ENCODE measurements at places on chromosomes 7 and 10. TPM values are rescaled to one million over a fixed set of nuclear protein-coding genes. Genes with fewer than 3 reads are reported as not detected.

HHEX gene
- polyA plus RNA-seq, result 8.1 TPM

SNCG gene
- polyA plus RNA-seq, result 4.7 TPM

VENTX gene
- polyA plus RNA-seq, result 0.22 TPM

HOXA6 gene
- polyA plus RNA-seq, result 5.6 TPM

C10orf105 gene
- 0.50 TPM for polyA plus RNA-seq

PNLIPRP3 gene
- 0.17 TPM for polyA plus RNA-seq

CYP2E1 gene
- 1.6 TPM for polyA plus RNA-seq

CYTH3 gene
- 43.3 TPM for polyA plus RNA-seq

SPRN gene
- polyA plus RNA-seq, result 4.6 TPM

LIPK gene
- not detected for polyA plus RNA-seq

DNA sequence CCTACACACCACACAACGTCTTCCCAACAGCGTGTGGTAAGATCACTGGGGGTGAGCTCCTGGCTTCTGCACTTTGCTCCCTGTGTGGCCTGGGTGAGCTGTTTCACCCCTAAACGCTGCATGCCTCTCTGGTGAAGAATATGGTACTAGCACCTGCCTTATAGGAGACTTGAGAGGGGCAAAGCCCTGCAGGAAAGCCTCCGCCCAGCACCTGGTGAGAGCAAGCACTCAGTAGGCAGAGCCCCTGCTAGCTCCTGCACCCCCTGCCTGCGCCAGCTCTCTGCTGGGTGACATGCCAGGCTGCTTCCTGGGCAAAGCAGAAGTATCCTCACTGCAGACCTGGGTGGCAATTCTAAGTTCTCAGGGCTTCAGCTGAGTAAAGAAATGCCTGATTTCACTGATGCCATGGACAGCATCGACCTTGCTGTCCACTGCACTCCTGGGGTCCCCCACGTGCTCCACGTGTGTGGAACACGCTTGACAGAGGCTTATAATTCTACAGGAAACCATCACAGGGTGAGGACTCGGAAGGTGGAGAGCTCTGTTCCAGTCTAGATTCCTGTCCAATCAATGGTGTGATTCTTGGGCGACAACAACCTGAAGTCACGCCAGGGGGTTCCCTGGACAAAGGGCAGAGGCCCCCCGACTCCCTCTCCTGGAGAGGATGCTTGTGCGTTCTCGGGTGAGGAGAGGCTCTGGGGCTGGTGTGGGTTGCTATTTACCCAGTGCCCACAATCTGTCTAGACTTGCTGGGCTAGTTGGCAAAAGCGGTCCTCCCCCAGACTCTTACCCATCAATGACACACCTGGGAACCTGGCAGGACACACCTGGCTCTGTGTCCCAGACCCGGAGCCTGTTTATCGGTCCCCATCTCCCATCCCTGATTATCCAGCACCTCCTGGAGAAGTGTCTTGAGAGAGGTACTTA lies 5.0 kb upstream of the CALML5 start:
- DNase-seq, result no peak

- DNase-seq, result no peak
Measured at GRCh38 chr7:151025924-151026671, 1.8 kb upstream of the ATG9B start.

DNA sequence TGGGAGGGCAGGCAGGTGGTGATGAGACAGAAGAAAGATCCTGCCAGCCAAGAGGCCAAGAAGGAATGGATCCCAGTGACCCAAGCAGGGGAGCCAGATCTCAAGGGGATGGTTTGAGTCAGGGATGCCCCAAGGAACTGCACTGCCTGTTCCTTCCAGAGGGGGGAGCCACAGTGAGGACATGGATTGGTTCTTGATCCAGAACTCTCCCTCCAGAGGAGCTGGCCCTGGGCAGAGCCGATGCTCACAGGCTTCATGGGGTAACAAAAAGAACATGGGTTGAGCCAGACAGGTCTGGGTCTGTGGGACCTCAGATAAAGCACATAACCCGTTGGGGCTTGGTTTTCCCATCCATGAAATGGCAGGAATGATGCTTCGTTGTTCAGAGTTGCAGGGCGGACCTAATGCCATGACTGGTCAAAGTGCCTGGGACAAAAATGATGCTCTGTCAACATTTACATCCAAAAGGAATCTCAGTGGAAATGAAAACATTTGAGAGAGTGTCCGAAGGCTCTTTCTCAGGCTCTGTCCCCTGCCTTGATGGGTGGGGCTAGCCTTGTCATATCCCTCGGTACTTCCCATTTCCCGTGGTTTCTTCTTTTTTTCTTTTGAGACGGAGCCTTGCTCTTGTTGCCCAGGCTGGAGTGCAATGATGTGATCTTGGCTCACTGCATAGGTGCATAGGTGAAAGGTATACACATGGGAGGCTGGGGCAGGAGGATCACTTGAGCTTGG lies 4.7 kb upstream of the DENND2A start:
- no peak for DNase-seq

DNA sequence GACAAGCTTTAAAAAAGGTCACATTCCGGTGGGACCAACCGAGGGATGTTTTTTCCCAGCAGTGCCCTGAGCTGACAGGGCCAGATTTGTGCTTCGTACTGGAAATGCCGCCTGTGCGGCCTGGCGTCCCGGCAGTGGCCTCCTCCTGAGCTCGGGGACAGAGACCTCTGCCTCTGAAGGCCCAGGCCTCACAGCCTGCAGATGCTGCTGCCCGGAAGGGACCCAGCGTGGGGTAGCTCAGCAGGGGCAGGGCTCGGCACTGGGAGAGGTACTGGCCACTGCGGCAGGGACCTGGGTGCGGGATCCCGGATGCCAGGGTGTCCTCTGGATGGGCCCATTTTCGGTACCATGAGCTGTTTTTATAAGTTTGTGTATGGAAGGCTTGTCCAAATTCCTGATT lies 52.4 kb upstream of the CFAP46 start:
- no peak for DNase-seq

GRCh38 chr10:103416436-103417147 lies 20.2 kb downstream of the PDCD11 start:
- peak; percentile 79 for DNase-seq

DNA sequence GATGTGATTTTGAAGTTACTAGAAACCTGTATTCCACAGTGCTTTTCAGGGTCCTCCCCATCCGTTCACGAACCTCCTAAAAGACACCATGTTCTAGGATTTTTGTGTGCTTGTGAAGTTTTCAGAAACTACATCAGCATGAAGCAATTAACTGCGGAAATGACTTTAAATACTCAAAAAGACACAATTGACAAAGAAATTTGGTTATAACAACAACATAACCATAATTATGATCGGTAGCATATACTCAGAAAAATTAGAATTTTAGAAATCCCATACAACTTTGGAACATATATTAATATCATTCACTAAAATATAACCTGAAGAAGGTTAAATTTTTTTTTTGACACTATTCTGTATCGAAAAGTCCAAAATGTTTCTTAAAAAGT lies 43.8 kb upstream of the FAM20C start:
- DNase-seq, result no peak

GRCh38 chr10:53601260-53601875 lies 828.8 kb upstream of the MBL2 start:
- peak; percentile 8 for DNase-seq

- DNase-seq, result peak; percentile 10
Measured at GRCh38 chr10:68075550-68076004, 494 bp upstream of the HERC4 start.

- no peak for DNase-seq
Measured at GRCh38 chr7:17043012-17043877, 161.5 kb upstream of the AGR3 start.

GRCh38 chr7:94913391-94913790 lies 6.0 kb downstream of the PPP1R9A start:
- no peak for DNase-seq

GRCh38 chr10:97571622-97572021 lies 957 bp upstream of the ANKRD2 start:
- DNase-seq, result no peak

GRCh38 chr10:31644931-31645633 lies 283.5 kb downstream of the ARHGAP12 start:
- DNase-seq, result no peak

GRCh38 chr7:4851459-4852422 lies 10.1 kb downstream of the PAPOLB start:
- DNase-seq, result no peak

DNA sequence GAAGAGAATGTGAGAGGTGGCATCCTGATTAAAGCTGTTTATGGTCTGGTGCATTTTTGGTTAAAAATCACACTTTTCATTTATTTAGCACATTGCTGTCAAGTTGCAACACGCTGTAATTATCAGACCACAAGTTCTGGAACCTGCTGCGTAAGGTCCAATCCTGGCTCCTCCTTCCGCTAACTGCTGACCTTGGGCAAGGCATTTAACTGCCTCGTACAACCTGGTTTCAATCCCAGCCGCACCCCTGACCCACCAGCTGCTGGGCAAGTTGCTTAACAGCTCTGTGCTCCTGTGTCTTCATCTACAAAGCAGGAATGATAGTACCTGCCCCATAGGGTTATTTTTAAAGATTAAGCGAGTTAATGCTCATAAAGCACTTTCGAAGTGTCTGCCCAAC lies 281.8 kb downstream of the PAXIP1 start:
- no peak for DNase-seq

- no peak for DNase-seq
Measured at GRCh38 chr7:128000854-128001265, 30.4 kb downstream of the LRRC4 start.

- DNase-seq, result no peak
Measured at GRCh38 chr7:156152390-156152789, 340.1 kb upstream of the SHH start.

GRCh38 chr7:158549616-158550393 lies 37.8 kb downstream of the PTPRN2 start:
- peak; percentile 80 for DNase-seq

DNA sequence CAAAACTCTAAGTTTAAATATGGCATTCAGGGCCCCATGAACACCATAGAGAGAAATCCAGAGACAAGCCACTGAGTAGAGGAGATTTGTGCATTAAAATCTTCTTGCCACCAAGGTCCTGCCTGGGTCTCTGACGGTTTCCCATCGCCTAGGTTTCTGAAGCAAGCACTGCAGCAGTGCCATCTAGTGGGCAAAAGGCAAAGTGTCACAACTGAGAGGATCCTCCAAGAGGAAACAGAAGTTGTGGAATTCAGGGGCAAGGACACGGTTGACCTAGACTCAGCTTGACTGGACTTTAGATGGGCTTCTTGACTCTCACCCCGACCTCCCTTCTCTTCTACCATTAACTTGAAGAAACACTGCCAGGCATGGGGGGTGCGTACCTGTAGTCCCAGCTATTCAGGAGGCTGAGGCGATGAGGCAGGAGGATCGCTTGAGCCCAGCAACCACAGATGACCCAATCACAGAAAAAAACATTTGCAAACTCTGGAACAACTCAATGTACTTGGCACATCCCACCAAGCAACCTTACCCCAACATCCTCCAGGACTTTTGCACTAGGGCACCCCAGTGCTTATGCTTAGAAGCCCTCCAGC lies 604.1 kb downstream of the GALNT17 start:
- DNase-seq, result peak; percentile 78

DNA sequence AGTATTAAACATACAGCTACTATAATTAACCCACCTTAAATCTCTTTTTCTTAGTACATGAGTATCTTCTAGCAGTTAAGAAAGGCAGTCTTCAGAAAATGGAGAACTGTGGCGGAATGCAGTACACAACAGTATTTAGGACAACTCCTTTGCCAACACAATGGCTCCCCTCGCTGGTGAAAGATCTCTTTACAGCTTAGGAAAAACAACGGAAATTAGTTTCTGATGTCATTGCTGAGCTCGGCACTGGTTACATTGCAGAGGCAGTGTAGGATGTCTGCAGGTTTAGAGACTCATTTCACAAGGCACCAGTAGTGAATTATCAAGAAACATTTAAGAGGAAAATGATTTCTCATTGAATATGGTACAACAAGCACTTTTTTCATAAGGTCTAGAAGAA lies 43.4 kb downstream of the GLRX3 start:
- peak; percentile 78 for DNase-seq

DNA sequence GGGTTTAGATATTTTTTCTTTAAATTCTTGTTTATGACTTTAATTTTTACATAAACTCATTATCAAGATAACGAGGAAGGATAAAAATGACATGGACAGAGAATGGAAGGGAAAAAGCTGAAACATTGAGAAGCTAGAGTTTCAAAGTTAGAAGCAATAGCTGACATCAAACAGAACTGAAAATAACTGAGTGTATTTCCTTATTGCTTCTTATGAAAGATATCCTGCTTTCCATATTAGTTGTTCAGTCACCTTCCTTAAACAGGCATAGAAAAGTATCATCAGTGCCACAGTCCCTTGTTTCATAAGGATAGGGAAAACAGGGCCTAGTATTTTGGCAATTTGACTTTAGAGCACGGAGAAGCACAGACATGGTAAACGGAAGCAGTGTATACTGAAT lies 460.5 kb upstream of the GHITM start:
- DNase-seq, result no peak

GRCh38 chr10:61746377-61746776 lies 83.6 kb downstream of the CABCOCO1 start:
- DNase-seq, result no peak

- no peak for DNase-seq
Measured at GRCh38 chr10:118873738-118874105, 119.0 kb upstream of the CACUL1 start.

GRCh38 chr7:54485044-54485443 lies 57.1 kb upstream of the VSTM2A start:
- no peak for DNase-seq

DNA sequence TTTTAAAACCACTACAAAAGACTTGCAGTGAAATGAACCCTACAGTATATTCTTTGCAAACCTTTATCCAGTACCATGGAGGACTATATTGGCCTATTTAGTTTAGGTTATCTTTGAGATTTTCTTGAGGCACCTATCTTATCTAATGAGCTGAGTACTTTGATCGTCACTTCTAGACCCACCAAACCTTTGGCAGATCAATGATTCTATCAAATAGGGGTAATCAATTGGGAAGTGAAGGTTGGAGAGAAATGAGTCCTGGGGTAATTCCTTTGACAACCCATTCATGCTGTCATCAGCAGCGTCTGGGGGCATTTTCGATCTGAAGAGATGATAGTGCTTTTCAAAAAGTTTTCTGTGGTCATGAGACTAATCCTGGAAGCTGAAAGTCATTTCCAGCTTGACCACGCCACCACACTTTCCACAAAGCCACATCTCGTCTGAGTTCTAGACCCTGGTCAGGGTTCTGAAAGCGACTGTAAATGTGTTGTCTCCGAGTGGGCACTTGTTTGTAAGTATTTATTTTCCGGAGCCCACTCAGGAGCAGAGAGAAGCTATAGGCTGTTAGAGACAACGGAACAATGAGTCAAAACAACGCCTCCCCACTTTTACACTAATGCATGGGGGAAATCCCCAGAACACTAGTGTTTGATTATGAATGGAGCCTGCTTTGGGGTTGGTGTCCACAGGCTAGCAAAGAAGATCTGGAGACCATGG lies 4.8 kb downstream of the EGR2 start:
- DNase-seq, result no peak

GRCh38 chr7:13792208-13792607 lies 197.3 kb downstream of the ETV1 start:
- no peak for DNase-seq

- DNase-seq, result no peak
Measured at GRCh38 chr10:29317423-29318021, 28.7 kb downstream of the LYZL1 start.

DNA sequence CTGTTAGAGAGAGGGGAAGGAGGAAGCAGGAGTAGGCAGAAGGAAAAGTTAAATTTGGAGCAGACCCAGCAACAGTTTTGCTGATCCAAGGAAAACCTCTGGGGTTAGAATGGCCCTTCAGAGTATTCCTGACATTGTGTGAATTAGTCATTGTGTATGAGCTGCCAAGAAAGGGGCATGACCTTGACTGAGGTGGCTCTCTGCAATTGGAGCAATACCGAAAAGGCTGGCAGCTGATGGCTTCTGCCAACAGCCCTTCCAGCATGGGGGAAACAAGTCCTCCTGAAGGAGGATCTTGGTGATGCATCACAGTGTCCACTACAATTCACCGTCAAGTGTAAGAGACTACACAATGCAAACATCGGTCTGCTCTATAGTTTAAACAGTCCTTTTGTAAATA lies 20.6 kb upstream of the WASL start:
- DNase-seq, result no peak
